Activated CD8-positive, alpha-beta memory T cell treated with anti-CD3 and anti-CD28 coated beads, Interleukin-2, amount 10 ng/mL, durations not matched to agents 7 days and 5 days (primary cell): ENCODE measurements at places on chromosomes 13 and 19.
A peak's percentile ranks its signal among the peaks of the same experiment; 100 is the strongest.

DNA sequence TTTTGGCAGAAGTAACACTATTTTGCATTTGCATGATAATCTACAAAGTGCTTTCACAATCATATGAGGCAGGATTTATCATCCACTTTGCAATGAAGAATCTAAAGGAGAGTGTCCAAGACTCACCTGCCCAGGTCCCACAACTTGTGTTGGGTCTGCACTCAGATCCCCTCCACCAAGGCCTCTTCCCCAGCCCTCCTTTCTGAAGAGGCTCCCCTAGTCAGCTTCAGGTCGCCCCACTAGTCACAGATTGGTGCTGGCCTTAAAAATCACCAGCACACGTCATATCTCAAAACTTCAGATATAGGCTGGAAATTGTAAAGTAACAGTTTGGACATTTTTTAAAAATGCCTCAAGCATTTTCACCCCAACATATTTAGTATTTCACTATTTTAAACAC, 17.5 kb downstream of the ATP7B start:
- DNase-seq, result no peak

GRCh38 chr13:39422845-39423565, 180.0 kb downstream of the LHFPL6 start:
- DNase-seq, result no peak

- DNase-seq, result no peak
These were observed 1317.0 kb downstream of the PCDH9 start for GRCh38 chr13:65913173-65913572.

GRCh38 chr19:13396250-13397080, 109.8 kb downstream of the CACNA1A start:
- no peak for DNase-seq

DNA sequence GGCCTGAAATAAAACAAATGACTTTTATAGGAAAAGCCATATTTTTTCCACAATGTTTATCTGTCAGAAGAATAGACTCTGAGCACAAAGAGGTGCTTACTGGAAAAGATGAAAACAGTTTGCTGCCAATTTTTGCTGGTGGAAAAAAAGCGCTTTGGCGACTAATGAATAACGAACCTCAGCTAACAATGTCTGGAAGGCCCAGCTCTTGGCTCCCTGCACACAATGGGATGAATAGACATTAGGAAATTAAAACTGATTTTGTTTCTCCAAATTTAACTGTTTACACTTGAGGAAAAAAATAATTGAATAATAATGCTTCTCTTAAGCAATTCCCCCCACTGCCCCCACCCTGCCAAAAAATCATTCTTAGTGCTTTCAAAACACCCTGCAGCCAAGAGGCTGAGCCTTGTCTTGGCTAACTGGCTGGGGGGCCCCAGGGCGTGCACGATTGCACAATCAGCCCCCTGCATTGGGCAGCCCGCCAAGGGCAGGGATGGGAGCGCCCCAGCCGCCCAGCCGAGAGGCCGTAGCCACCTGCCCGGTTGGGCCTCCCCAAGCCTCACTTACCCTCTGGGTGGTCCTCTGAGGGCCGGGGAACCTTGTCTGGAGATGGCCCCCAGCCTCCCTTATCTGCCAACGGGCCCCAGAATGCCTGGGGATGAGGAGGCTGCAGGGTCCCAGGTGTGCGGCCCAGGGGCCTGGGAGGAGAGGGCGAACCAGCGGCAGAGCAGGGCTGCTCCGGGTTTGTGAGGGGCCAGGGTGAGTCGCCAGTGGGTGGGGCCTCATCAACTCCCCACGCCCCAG, 16.8 kb downstream of the CEBPG start:
- no peak for DNase-seq

DNA sequence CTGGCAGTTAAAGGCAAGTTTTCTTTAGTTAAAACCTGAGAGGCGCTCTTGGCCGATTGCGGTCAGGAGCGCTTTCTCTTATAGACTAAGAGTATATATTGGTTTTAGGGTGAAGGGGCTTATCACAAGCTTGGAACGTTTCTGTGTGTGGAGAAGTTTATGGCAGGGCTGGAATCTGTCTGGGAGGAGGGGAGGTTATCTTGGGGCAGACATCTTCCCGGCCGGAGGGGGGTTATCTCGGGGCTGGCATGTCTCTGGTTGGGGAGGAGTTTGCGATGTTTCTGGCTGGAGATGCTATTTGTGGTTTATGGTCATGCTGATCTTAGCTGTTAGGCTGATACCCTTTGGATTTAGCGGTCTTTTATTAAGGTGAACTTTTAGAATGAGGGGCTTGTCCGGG, 18.3 kb downstream of the KDM4B start:
- no peak for DNase-seq

DNA sequence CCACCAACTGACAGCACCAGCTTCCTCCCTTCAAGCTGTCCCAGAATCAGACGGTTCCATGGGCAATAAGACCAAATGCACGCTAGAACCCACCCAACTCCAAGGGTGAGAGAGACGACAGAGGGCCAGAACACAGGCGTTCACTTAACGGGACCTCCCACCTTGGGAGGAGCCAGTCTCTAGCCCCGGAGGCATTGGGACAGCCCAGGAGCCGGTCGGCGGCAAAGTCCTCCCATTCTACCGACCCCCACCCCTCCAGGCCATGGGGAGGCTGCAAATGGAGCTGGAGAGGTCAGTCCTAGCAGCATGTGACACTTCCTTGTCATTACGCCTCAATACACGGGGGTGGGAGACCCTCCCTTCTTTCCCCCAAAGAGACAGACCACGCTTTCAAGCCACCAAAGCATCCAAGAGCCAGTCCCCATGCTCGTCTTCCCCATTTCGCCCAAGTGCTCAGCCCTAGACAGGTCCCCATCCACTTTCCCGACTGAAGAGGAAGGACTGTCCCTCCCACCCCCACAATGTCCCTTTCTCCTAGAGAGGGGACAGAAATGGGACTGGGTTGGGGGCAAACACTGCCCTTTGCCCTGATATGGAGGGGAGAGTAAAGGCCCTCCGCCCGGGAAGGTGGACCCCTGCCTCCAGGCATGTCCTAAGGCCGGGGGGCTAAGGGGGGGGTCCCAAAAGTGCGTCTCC, 964 bp downstream of the KHSRP start:
- peak; percentile 70 for DNase-seq

- no peak for DNase-seq
These were observed 14.5 kb upstream of the MPHOSPH8 start for GRCh38 chr13:19618977-19619376.

- DNase-seq, result no peak
These were observed 11.0 kb downstream of the PNMA8B start for GRCh38 chr19:46484656-46485055.

GRCh38 chr13:25306671-25307464, 5.4 kb downstream of the NUP58 start:
- no peak for DNase-seq

DNA sequence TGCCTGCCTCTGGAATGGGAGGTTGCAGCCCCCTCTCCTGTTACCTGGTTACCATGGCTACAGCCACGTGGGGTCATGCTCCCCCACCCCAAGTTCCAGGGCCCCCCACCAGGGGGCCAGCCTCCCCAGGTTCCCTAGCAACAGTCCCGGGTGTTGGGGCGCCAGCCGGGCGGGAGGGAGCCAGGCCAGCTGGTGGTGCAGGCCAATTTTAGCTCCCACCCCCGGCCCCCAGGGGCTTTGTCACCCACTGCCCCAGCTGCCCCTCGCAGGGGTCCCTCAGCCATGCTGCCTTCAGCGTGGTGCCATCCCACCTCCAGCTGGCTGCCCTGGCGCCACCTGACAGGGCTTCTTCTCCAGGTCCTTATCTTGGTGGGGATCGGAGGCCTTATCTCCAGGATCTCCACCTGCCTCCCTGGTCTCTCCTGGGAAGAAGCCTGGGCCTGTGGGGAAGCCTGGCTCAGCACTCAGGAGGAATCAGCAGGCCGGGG, 3.0 kb downstream of the MARK4 start:
- no peak for DNase-seq

GRCh38 chr19:53183146-53183764, 9.9 kb downstream of the ZNF665 start:
- DNase-seq, result no peak

GRCh38 chr13:73412933-73413332, 354.1 kb downstream of the KLF5 start:
- DNase-seq, result no peak

DNA sequence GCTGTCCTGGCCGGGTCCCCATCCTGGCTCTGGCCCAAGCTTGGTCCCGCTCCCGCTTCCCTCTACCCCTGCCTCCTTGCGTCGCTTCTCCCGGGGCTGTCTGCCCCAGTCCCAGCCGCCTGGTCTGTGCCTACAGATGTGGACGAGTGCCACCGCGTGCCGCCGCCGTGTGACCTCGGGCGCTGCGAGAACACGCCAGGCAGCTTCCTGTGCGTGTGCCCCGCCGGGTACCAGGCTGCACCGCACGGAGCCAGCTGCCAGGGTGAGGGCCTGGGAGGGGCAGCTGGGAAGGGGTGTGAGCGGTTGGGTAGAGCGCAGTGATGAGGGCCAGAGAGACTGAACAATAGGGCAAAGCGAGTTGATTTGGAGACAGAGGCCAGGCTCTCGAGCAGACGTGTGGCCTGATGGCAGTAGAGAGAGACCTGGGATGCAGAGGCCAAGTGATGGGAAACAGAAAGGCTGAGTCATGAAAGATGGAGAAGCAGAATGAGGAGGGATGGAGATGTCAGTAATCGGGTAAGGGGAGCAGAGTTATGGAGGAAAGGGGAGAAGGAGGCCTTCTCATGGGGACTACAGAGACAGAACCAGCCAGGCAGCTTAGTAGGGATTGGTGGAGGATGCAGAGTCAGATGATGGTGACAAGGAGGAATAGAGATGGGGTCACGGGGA, 9.4 kb downstream of the LTBP4 start:
- peak; percentile 65 for DNase-seq

DNA sequence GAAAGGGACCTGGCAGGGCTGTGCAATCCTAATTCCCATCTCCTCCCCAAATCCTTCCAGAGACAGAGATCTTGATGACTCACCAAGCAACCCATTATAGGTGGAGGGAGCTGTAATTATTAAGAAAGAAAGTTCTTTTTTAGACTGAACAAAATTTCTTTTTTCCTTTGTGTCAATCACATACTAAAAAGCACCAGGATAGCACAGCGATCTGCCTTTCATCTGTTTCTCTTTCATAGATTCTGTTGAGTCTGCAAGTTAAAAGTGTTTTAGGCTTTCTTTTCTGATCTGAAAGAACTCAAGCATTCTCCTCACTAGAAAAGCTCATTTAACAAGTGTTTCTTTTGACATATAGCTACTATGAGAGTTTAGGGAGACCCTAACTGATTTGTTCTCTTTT, 222.8 kb downstream of the DCT start:
- no peak for DNase-seq

GRCh38 chr19:49391581-49392399, 3.7 kb downstream of the KASH5 start:
- DNase-seq, result peak; percentile 87

DNA sequence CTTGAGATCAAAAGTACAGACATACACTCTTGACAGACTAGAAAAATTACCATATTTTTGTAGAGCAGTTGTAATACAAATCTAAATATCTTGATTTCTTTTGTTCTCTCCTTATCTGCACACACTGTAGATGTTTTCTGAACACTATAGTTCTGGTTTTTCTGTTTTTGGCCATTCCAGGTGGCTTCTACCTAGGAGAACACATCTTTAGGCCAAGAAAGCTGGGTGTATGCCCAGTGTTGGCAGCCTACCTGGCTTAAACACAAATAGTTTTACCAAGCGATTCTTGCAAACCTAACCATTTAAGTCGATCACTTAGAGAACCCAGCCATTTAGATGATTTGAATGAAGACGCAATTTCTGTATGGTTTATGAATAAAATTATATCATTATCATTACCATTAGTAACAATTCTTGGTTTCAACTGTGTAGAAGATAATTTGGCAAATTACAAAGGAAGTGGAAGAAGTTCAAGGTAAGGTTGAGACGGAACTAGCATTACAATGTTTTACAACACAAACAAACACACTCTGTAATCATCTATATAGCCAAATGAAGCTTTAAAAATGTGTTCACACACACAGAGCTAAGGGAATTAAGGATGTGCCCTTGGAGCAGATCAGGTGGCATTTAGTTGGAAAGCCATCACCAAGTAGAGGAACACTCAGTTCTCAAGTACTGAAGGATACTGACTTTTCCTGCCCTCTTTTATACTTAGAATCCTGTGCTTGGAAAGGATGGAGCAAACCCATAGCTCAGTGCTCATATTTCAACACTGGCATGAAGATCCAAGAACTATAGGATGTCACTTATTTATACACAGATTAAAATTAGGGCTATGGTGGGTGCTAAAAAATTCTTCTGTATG, 36.2 kb downstream of the ERCC5 start:
- no peak for DNase-seq
